ENCODE measurements at places on chromosomes 5 and 9.
A peak's percentile ranks its signal among the peaks of the same experiment; 100 is the strongest.

DNA sequence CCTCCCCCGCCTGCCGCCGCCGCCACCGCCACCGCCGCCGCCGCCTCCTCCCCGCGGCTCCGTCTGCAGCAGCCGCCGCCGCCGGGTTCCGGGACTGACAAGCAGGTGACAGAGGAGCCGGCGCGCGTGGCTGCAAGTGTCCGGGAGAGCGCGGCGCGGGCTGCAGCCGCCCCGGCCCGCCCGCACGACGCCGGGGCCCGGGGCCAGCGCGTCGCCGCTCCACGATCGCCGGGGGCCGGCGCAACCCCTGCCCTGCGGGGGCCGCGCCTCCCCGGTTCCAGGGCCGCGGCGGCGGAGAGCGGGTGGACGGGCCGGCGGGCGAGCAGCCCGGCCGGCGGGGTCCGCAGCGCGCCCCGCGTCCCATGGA is 343 bp downstream of the LMX1B start:
- H3K27me3 ChIP-seq, result no peaks in the 10 kb centered on the region
- H3K36me3 ChIP-seq, result no peaks in the 10 kb centered on the region
- DNase-seq, result no peak
- H3K27ac ChIP-seq, result peak overlapping the region; percentile 42
- peak overlapping the region; percentile 56 for H3K4me3 ChIP-seq

DNA sequence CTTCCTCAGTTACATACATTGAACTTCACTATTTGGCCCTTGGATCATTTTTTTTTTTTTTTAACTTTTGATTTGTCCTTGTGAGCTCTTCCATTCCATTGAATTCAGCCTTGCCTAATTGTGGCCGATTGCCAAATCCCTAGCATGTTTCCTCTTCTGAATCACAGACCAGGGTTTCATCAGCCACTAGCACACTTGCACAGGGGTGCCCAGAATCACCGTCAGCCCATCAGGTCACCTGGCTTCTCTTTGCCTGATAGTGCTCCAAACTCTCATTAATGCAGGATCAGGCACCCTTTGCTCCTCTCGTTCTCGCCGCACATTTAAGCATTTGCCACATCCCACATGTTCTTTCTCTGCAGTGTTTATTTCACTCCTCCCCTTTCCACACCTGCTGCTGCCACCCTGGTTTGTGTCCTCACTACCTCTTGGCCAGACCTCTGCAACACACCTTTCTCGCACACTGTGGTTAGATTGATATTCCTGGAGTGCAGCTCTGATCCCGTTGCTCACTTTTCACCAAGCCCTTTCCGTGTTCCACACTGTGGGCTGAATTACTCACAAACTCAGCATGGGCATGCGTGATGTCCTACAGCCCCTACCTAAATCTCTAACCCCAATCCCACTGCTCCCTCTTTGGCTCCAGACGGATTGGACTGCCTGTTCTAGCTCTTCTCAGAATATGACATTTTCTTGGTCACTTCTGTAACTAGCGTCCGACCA is 9.8 kb downstream of the PIK3R1 start:
- no peak overlapping the region for H3K4me3 ChIP-seq
- DNase-seq, result no peak
- H3K27me3 ChIP-seq, result no peaks in the 10 kb centered on the region

DNA sequence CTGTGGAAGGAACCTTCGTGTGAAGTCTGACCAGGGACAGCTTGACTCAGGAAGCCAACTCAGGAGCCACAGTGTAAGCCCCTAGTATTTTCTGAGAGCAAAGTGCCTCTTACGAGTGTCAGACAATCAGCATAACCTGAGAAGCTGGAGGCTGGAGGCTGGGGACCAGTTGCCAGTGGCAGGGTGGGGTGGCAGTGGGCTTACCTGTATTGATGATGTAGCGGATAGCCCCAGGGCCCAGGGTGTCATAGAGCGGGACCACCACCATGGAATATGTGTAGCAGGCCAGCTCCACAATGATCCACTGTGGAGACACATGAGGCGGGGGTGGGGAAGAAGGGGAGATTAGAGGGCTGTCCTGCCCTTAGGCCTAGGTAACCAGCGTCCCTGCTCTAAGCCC is 22.9 kb downstream of the ACSL6 start:
- DNase-seq, result no peak
- H3K4me1 ChIP-seq, result no peaks in the 10 kb centered on the region
- H3K27ac ChIP-seq, result no peak overlapping the region
- no peaks in the 10 kb centered on the region for H3K27me3 ChIP-seq
- H3K36me3 ChIP-seq, result no peaks in the 10 kb centered on the region

DNA sequence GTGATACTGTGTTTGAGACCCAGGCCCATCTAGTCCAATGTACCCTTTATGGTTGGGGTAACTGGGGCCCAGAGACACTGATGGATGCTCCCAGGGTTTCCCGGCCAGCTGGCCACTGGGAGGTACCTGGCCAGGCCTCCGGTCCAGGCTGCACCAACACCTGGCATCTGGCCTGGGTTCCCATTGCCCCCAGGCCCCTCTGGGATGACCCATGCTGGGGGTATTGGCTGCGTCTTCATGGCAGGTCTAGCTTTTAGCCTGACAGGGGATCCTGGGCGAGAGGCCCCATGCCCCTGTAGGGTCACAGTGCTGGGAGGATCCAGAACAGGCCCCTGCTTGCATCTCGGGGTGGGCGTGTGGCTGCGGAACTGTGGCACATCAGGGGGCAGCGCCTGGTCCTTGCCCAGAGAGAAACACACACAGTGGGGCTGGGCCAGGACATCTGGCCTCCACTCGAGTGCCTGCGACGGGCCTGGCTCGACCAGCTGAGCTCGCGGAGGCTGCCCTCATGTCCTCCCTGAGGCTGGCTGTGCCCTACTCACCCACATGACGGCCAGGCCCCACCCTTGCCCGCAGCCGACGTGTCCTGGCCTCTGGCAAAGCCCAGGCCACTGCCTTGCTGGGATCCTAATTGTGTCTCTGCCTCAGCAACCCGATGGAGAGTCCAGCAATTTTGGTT is 21.5 kb upstream of the COL5A1 start:
- no peak overlapping the region for H3K27ac ChIP-seq
- peaks cover 4% of the 10 kb centered on the region for H3K27me3 ChIP-seq
- no peak overlapping the region for H3K4me3 ChIP-seq
- no peak for DNase-seq
- H3K36me3 ChIP-seq, result no peaks in the 10 kb centered on the region

GRCh38 chr9:5947912-5948311 is 57.2 kb downstream of the MLANA start:
- H3K36me3 ChIP-seq, result no peaks in the 10 kb centered on the region
- no peak overlapping the region for H3K27ac ChIP-seq
- DNase-seq, result no peak
- no peaks in the 10 kb centered on the region for H3K27me3 ChIP-seq
- H3K4me1 ChIP-seq, result peaks cover 4% of the 10 kb centered on the region
- H3K4me3 ChIP-seq, result no peak overlapping the region

GRCh38 chr5:35114698-35115097 is 66.9 kb upstream of the AGXT2 start:
- no peak overlapping the region for H3K27ac ChIP-seq
- H3K27me3 ChIP-seq, result peaks cover 7% of the 10 kb centered on the region
- no peaks in the 10 kb centered on the region for H3K4me1 ChIP-seq
- no peak overlapping the region for H3K4me3 ChIP-seq

DNA sequence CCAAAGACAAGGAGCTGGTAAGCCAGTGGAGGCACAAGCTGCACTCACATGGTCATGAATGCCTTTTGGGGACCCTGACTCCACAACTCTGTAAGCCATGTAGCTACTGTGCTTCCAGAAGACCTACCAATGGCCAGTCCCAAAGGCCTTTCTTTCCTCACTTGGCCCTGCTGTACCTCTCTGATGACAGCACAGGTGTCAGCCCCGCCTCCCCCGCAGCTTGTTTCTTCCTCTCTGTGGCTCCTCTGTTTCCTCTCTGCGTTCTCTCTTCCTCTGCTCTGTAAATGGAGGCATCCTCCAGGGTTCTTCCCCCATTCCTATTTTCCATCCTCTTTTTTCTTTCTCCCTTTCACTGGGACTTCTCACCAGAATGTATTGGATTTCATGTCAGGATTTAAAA is 26.7 kb downstream of the SH3TC2 start:
- peaks cover 14% of the 10 kb centered on the region for H3K4me1 ChIP-seq
- H3K4me3 ChIP-seq, result no peak overlapping the region
- no peaks in the 10 kb centered on the region for H3K27me3 ChIP-seq
- no peaks in the 10 kb centered on the region for H3K36me3 ChIP-seq
- H3K27ac ChIP-seq, result no peak overlapping the region

DNA sequence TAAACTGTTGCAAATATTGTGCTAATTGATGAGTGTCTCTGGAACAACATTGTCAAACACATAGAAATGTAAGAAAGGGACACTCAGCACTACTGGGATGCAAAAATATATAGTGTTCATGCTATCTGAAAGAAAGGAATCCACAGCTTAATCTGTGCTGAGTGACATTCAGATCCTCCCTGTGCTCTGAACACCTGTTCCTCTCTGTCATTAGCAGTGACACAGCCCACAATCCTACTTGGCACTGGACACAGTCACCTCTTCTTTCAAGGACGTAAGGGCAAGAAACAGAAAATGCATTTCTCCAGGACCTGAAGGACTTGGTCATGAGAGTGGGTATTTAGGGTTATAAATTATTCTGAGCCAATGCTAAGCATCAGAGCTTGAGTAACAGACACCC is 121.4 kb upstream of the SV2C start:
- no peaks in the 10 kb centered on the region for H3K4me1 ChIP-seq
- no peak for DNase-seq
- H3K36me3 ChIP-seq, result no peaks in the 10 kb centered on the region
- H3K27me3 ChIP-seq, result peaks cover 47% of the 10 kb centered on the region
- H3K27ac ChIP-seq, result no peak overlapping the region

DNA sequence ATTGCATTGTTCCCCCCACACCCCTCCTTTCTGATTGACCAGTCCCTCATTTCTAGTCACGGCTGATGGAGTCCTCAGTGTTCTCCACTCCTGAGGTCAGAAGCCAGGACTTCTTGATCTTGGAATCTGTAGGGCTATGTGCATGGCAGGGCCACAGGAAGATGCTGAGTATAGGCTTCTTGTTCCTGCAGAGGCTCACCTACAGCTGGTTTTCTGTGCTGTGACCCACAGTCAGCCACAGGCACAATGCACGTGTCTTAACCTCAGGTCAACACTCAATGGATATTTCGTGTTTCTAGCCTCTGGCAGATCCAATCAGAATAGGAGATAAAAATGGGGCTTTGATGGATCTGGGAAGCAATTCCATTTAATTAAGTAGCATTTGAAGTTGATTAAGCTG is 14.3 kb upstream of the CXCL14 start:
- no peaks in the 10 kb centered on the region for H3K4me1 ChIP-seq
- peaks cover 29% of the 10 kb centered on the region for H3K27me3 ChIP-seq
- no peak for DNase-seq
- H3K36me3 ChIP-seq, result no peaks in the 10 kb centered on the region
- no peak overlapping the region for H3K4me3 ChIP-seq

DNA sequence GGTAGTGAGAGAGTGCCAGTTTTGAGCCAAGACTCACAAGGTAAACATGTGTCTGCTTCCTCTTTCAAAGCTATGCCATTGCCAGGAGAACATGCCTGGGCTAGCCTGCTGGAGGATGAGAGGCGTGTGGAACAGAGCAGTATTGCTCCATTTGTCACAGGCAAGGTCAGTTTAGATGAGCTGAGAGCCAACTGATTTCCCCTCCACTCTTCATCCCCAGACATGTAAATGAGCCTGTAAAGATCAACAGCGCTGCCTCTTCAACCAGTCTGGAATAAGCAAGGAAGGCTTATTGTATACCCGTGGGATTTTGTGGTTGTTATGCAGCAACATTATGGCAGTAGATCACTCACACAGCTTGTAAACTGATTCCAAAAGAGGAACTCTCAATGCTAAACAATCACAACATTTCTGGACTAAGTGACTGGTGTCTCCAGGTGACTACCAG is 8.2 kb upstream of the GDNF start:
- H3K27ac ChIP-seq, result no peak overlapping the region
- no peaks in the 10 kb centered on the region for H3K36me3 ChIP-seq
- H3K27me3 ChIP-seq, result no peaks in the 10 kb centered on the region
- DNase-seq, result no peak
- peaks cover 8% of the 10 kb centered on the region for H3K4me1 ChIP-seq

DNA sequence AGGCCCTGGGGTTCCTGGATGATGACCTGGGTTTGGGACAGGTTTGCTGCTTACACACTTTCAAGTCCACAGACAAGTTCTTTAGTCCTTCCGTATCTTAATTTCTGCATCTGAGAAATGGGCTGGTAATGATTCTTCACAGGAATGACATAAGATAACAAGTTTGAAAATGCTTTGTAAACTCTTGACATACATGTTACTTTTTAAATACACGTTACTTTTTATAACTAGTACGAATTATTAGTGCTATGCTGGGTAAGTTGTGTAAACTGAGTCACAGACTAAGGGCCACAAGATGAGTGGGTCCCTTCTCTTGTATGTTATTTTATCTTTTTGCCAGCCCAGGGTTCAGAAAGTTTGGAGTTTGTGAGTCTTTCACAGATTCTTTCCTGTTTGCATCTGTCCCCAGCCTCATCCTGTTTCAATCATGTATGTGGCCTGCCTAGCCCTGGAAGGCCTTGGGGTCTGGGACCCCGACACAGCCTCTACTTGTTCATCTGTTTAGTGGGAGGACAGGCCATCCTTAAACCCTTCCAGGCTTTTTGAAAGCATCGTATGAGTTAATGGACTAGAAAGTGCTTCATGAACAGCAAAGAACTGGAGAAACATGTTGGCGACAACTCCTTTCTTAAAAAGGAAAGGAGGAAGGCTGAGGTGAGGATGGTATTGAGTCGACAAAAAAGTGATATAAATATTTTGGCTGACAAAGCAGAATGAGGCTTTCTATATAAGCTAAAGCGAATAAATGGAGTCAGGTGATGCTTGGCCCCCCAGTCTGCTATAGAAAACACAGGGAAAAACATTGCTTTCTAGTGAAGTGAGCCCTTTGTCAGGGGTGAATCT is 9.3 kb downstream of the ZNF618 start:
- H3K27me3 ChIP-seq, result no peaks in the 10 kb centered on the region
- DNase-seq, result no peak
- H3K4me3 ChIP-seq, result no peak overlapping the region

DNA sequence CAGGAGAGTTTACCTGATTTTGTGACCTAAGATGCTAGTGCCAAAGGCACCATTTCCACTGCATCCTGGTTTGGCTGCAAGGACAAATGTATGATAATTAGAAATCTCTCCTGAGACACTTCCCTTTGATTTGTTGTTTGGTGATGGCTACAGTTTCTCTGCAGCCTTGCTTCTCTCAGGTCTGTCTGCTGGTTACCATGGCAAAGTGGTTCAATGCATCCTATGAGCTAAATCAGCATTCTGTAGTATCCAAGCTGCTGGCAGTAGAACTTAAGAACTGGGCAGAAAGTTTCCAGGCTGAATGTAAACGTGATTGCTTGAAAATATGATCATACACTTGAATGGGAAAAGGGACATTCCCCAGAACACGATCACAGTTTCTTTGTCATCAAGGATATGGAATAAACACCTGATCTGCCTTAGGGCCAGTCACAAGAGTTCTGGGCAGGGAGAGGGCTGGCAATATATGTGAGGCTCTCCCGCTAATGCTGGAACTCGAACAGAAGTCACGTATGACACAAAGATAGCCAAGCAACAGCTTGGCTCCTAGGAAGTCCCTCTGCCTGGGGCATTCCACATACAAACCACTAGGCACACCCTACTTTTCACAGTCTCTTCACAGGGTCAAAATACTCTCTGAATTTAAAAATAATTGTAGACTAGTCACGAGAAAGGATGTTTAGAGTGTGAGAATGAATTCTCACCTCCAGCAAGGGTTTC is 138.1 kb upstream of the GRAMD2B start:
- no peaks in the 10 kb centered on the region for H3K27me3 ChIP-seq
- no peaks in the 10 kb centered on the region for H3K36me3 ChIP-seq
- H3K4me3 ChIP-seq, result no peak overlapping the region
- no peak for DNase-seq
- no peak overlapping the region for H3K27ac ChIP-seq
- H3K4me1 ChIP-seq, result no peaks in the 10 kb centered on the region
